NCI-H345 (cell line): ENCODE measurements at places on chromosomes 16 and 17.
A peak's percentile ranks its signal among the peaks of the same experiment; 100 is the strongest.

- DNase-seq: no peak
These were observed 215.8 kb downstream of the CDH8 start for GRCh38 chr16:61820398-61820797.

- peak; percentile 91 for DNase-seq
These were observed 789.9 kb upstream of the KIF2B start for GRCh38 chr17:53032861-53033271.

DNA sequence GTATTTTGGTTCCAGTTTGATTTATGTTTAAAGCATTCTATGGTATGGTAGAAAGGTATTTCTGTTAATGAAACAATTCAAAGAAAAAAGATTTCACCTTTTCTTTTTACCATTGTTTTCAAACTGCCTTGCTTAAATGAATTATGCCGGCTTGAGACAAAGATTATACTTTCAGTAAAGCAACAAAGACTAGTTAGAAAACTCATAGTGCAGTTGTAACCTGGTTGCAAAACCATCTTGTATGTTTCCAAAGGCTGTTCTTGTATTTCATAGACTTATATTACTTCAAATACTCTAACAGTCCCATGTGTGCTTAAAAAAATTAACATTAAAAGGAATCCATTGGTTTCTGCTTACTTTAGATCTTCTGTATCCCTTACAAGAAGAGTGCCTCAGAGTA is 118.5 kb upstream of the NACA2 start:
- no peak for DNase-seq

- DNase-seq: no peak
These were observed 7.3 kb upstream of the SREBF1 start for GRCh38 chr17:17844079-17844478.

DNA sequence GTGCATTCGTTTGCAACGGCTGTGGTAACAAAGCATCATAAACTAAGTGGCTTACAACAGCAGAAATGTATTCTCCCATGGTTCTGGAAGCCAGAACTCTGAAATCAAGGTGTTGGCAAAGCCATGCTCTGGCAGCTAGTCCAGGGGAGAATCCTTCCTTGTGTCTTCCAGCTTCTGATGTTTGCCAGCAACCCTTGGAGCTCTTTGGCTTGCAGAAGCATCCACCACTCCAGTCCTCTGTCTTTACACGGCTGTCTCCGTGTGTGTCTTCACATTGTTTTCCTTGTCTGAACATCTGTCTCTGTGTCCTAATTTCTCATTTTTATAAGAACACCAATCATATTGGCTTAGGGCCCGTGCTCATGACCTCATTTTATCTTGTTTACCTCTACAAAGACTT is 265.3 kb upstream of the HSBP1 start:
- no peak for DNase-seq

DNA sequence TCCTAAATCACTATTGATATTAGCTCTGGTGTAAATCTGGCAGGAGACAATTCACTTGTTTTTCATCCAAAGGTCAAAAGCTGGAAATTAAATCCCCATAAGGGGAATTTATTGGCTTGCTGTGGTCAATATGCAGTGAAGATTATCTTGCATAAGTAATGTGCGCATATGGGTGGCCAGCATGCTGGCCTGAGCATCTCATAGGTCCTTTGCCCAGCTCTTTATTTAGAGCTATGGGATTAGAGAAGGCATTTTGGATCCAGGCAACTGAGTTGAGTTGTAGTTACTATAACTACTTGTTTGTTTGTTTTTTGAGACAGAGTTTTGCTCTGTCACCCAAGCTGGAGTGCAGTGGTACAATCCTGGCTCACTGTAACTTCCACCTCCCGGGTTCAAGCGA is 110.7 kb downstream of the AATF start:
- no peak for DNase-seq

DNA sequence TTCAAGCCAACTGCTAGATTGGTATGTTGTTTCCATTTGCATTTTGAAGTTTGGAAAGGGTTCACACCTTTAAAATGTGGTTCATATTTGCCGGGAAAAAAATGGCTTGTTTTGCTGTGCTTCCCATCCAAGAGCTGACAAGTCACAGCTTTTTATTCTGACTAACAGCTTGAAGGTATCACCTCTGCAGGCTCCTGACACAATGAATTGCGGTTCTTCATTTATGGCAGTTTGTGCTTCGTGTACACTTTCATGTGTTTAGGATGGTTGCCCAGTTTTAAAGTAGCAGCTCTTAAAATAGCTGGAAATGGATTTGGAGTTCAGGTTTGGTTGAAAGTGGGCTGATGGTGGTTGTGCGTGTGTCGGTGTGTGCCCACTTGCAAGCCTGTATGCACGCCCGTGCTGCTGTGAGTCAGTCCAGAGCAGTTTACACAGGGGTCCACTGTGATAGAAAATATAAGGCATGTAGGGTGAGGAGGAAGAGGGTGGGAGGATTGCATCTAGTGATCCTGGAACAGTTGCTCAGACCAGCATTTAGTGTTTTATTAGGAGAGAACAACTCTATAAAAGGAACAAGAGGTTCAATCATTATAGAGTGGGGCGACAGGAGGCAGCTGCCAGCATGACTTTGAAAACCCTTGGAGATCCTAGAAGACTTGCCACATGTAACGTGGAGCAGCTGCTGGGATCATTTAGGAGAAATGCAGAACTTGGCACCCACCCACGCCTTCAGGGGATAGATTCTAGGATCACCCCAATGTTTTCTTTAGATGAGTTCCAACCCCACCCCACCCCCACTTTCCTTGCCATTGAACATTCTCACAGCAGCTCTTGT is 108.0 kb upstream of the TBX2 start:
- no peak for DNase-seq

- peak; percentile 76 for DNase-seq
These were observed 1.6 kb downstream of the MRM1 start for GRCh38 chr17:36602924-36603384.

DNA sequence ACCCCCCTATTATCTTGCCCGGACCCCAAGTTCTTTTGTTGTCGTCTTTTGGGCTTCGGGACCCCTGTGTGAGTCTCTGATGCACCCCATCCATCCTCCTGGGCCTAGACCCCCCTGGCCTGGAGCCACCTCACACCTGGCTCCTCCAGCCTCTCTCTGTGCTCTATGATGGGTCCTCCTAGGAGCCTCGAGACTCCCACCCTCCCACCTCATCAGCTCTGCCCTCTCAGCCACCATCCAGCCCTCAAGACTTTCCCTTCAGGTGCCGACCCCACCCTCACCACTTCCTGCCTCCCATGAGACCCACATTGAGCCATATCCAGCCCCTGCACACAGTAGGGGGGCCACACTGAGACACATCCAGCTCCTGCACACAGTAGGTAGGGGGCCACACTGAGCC is 8.7 kb upstream of the ATP2A3 start:
- DNase-seq: no peak

- DNase-seq: no peak
These were observed 11.2 kb upstream of the TMEM208 start for GRCh38 chr16:67215706-67216105.

GRCh38 chr16:67388591-67388990 is 4.7 kb downstream of the TPPP3 start:
- no peak for DNase-seq

- DNase-seq: peak; percentile 89
These were observed at the start of gene MRPS34 for GRCh38 chr16:1772908-1773702. TSS of gene MRPS34 (minus strand) at chr16:1773134. CDS start at chr16:1773119, 15 bp downstream.

DNA sequence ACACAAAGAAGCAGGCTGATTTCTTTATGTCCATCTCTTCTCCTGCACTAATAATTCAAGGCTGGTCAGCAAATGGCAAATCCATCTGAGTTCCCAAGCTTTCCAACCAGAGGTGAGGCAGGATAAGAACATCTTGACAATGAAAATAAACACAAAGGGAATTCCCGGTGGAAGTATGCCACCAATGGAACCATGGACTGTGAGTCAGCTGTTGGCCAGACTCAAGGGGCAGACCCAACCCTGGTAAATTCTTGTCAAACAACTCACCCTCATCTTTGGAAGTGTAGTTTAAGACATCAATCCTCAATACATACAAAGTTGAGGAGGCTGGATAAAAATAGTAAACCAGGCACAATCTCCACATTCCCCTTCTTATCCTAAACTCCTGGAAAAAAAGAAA is 74.3 kb upstream of the CES5A start:
- no peak for DNase-seq

GRCh38 chr17:72171703-72172667 is 51.2 kb downstream of the SOX9 start:
- no peak for DNase-seq

- DNase-seq: no peak
These were observed 7.6 kb downstream of the IFT20 start for GRCh38 chr17:28327709-28328108.

GRCh38 chr16:11797957-11798299 is 870 bp upstream of the ZC3H7A start:
- no peak for DNase-seq

GRCh38 chr17:69870751-69871199 is 204.2 kb upstream of the KCNJ16 start:
- DNase-seq: no peak

- no peak for DNase-seq
These were observed 45.6 kb downstream of the SMPD3 start for GRCh38 chr16:68402748-68403040.

DNA sequence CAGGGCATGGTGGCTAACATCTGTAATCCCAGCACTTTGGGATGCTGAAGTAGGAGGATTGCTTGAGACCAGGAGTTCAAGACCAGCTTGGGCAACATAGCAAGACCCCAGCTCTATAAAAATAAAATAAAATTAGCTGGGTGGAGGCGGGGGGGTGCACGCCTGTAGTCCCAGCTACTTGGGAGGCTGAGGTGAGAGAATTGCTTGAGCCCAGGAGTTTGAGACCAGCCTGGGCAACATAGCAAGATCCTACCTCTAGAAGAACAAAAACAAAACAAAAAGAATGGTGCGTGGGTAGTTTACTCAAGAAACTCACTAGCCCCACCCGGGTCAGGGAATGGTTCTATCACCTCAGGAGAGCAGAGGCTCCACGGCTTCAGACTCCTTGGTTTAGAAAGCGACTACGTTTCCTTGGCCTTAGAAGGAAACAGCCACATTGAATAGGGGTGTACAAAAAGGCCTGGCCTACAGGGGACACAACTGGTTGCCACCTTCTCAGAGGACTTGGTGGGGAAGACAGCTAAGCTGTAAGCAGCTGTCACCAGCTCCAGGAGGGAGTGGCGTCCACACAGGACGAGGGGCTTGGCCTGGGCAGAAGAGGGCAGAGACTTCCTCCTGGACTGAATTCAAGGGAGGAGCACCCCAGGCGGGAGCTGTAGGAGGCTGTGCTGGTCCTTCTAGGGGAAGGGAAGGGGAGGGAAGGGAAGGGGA is 716 bp downstream of the TK1 start:
- DNase-seq: no peak

- peak; percentile 23 for DNase-seq
These were observed 15.5 kb downstream of the VPS35 start for GRCh38 chr16:46673320-46674013.

- DNase-seq: no peak
These were observed 13.3 kb upstream of the RBBP6 start for GRCh38 chr16:24525970-24526559.

DNA sequence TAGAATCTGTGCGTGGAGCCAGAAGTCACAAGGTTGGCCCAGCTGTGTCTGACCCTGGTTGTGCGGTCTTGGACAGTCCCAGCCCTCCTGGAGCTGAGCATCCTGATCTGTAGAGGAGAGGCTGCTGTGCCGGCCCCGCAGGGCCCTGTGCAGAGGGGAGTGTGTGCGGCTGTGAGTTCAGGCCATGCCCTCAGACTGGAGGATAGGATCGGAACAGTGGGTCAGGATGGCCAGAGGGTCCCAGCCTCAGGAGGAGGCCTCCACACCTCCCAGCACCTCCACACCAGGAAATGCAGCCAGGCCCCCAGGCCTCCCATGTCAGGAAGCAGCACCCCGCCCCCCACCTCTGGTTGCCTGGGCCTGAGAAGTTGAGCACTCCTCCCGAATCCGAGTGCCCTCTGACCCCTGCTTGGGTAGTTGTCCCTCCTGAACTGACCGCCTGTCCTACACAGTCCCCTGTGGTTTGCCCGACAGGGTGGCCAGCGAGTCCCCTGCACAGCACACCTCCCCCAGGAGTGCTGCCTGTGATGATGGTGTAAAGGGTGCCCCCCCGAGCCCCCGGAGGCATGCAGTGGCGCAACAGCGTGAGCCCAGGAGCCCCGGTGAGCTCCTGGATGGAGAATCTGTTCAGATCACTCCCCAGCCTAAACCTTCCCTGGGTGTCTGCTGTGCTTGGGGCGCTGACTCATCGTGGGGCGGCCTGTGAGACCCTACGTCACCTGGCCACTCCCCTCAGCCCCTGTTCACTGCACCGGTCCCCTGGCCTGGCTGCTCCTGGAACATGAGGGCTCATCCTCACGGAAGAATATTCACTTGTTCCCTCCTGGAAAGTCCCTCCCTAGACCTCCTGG is 285.2 kb downstream of the SEC14L1 start:
- DNase-seq: no peak

DNA sequence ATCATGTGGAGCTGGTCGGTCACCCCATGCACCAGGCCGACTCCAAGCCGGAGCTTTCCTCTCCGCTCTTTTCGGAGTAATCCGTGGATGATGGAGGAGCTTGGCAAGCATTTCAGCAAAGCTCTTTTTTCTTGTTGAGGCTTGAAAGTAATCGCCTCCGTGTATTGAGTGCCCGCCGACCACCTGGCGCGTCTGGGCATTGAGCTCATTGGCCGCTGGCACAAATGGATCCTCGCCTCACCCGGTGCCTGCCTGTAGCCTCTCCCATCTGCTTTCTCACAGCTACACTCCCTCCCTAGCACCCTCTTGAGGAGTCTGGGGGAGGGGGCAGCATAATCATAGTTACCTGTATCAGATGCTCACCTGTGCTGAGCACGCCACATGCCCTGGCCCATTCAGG is 148.9 kb downstream of the CMIP start:
- peak; percentile 78 for DNase-seq

- no peak for DNase-seq
These were observed 211.7 kb upstream of the CHMP6 start for GRCh38 chr17:80779961-80780380.

GRCh38 chr17:44541884-44542581 is 15.3 kb upstream of the FZD2 start:
- DNase-seq: no peak

DNA sequence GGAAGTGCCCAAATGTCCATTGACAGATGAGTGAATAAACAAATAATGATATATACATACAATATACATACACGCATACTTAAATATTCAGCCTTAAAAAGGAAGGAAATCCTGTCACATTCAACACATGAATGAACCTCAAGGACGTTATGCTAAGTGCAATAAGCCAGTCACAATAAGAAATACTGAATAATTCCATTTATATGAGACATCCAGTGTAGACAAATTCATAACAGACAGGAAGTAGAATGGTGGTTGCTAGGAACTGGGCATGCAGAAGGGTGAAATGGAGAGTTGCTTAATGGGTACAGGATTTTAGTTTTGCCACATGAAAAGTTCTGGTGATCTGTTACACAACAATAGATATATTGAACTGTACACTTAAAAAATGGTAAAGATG is 8.8 kb upstream of the ITGB4 start:
- DNase-seq: no peak

- no peak for DNase-seq
These were observed 279.3 kb upstream of the KIF2B start for GRCh38 chr17:53543472-53543871.

- no peak for DNase-seq
These were observed 29.4 kb upstream of the SLC38A8 start for GRCh38 chr16:84072014-84072413.

- DNase-seq: no peak
These were observed 25.2 kb downstream of the CD300A start for GRCh38 chr17:74491626-74492025.
